Kidney capillary endothelial cell (primary cell): ENCODE measurements at places on chromosomes 13 and 19.

DNA sequence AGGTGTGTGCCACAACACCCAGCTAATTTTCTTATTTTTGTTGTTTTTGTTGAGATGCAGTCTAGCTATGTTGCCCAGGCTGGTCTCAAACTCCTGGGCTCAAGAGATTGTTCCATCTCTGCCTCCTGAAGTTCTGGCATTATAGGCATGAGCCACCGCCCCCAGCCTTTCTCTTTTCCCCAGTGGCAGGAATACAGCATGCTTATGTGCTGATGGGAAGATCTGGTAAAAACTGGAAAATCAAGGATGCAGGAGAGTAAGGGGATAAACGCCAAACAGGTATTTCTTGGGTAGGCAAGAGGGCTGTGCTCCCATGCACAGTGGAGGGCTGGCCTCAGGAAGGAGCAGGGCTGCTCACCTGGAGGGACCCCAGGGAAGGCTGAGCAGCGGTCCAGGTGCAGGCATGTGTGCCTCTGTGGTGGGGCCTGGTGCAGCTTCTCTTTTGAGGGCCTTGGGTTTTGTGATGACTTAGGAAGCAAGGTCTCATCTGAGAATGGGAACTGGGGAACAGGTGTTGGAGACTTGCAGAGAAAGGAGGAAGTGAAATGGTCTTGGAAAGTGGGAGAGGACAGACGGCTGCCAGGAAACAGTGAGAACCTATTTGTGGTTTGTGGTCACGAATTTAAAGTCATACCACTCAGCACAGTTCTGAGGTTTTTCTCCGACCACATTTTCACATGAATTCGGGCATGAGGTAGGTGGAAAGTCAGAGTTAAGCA is 106.5 kb downstream of the TEX26 start:
- DNase-seq = no peak

DNA sequence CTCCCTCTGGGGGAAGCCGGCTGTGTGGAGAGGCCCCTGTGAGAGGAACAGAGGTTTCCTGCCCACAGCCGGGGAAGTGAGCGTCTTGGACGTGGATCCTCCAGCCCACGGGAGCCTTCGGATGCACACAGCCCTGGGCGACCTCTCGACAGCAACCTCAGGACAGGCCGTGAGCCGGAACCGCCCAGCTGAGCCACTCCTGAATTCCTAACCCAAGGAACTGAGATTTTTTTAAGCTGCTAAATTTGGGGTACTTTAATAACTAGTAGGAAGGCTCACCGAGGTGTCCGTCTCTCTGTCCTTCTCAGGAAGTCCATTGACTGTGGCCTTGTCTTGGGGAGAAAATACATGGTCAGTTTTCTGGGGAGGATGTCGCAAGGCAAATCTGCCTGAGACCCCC is 9.1 kb downstream of the LAIR1 start:
- no peak for DNase-seq

GRCh38 chr13:114115796-114116195 is 16.6 kb downstream of the RASA3 start:
- no peak for DNase-seq

DNA sequence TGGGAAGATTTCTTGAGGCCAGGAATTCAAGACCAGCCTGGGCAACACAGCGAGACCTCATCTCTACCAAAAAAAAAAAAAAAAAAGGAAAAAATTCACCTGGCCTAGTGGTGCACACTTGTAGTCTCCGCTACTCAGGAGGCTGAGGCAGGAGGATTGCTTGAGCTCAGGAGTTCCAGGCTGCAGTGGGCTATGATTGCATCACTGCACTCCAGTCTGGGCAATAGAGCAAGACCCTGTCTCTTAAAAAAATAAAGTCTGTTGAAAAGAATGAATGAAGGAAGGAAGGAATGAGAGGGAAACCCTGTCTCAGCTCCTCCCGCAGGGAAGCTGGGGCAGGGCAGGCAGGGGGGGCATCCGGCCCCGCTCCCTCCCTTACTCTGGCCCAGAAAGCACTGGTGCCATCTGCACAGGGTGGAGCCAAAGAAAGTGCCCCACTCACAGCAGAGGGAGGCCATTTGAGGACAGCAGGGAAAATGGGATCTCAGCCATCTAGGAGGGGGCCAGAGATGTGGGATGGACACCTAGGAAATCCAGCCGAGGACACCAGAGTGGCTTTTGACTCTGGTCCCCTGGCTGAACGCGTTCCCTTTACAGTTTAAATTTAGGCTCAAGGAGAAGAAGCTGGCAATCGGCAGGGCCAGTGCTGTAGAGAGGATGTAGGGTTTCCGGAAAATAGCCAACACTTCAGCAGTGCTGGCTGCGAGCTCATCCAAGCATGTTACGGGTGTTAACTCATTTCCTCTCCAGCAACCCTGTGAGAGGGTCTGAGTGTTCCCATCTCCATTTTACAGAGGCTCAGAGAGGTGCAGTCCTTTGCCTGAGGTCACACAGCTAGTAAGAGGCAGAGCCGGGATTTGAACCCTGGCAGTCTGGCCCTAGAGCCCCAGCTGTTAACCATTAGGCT is 3.6 kb upstream of the HPN start:
- peak; percentile 75 for DNase-seq

DNA sequence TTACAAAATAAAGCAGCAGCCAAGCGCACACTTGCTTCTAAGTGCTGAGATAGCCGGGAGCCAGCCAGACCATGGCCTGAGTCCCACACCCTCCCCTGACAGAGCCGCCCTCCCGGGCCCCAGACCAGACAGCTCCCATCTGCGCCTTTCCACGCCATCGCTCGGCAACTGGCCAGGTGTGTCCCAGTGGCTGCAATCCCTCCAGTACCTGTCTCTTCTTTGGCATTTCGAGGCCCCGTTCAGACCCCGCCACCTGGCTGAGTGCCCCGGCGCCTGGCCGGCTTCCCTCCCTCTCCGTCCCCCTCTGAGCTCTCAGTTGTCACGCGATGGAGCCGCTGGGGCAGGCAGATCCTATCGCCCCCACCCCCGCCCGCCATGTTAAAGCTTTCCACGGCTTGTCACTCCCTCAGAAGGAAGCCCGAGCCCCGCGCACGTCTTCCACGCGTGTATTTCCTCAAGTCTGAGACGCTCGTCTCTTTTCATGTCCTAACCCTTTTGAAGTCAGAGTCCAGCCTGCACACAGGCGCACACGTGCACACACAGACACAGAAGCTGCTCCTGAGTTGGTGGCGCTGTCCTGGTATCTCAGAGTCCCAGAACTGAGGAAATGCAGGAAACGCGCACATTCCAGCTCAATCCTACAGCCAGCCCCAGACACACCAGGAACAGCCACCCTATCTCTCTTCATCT is 7.9 kb downstream of the MLLT1 start:
- DNase-seq = peak; percentile 85

DNA sequence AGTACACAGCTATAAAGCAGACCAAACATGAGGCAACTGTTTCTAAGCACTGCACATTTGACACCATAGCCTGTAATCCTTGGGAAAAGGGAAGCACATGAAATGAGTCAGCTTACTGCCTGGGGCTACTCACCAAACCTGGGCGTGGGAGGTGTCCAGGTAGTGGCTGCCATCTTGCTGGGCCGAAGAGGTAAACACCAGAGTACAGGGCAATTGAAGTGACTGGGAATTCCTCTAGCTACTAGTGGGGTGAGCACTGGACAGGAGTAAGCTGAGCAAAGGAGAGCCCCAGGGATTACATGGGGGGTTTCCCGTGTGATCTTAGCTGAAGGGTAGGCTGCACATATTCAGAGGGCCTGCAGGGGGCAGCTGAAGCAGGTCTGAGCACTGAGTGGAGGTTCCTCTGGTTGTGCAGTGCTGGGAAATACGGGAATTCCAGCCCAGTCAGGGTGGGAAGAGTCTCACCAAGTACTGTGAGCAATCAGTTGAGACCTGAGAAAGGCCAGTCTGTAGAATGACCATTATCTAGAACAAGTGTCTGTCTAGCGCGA is 140.5 kb downstream of the SLC7A1 start:
- no peak for DNase-seq

DNA sequence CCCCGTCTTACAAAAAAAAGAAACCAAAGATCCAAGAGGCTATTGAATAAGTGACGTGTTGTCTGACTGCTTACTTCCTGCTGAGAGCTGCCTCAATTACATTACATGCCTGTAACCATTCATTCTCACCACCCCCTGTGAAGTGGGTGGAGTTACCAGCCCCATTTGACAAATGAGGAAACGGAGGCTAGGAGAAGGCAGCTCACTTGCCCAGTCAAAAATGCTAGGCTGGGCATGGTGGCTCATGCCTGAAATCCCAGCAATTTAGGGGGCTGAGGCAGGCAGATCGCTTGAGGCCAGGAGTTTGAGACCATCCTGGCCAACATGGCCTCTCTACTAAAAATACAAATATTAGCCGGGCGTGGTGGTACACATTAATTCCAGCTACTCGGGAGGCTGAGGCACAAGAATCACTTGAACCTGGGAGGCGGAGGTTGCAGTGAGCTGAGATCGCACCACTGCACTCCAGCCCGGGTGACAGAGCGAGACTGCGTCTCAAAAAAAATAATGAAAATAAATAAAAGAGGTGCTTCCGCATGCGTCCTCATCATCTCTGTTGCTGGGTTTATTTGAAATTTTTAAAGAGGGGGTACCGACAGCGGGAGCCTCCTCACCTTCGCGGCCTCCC is 499 bp downstream of the LSM7 start:
- peak; percentile 87 for DNase-seq

GRCh38 chr19:16922949-16923348 is 34.1 kb downstream of the F2RL3 start:
- DNase-seq = no peak

- no peak for DNase-seq
Measured at GRCh38 chr13:44870456-44870929, 118.8 kb downstream of the NUFIP1 start.

DNA sequence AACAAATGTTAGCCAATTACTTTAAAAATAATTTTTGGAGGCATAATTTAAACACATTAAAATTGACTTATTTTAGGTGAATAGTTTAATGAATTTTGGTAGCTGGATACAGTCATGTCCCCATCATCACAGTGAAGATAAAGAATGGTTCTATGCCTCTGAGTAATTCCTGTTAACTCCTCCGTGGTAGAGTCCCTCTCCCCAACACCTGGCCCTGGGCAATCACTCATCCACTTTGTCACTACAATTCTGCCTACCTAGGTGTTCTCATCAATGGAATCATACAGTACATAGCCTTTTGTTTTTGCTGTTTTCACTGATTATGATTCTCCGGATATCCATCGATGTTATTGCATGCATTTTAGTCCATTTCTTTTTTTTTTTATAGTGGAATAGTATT is 55.6 kb downstream of the ING1 start:
- no peak for DNase-seq
